ENCODE measurements at places on chromosomes 7 and 10. TPM values are rescaled to one million over a fixed set of nuclear protein-coding genes. Genes with fewer than 3 reads are reported as not detected.

DNA sequence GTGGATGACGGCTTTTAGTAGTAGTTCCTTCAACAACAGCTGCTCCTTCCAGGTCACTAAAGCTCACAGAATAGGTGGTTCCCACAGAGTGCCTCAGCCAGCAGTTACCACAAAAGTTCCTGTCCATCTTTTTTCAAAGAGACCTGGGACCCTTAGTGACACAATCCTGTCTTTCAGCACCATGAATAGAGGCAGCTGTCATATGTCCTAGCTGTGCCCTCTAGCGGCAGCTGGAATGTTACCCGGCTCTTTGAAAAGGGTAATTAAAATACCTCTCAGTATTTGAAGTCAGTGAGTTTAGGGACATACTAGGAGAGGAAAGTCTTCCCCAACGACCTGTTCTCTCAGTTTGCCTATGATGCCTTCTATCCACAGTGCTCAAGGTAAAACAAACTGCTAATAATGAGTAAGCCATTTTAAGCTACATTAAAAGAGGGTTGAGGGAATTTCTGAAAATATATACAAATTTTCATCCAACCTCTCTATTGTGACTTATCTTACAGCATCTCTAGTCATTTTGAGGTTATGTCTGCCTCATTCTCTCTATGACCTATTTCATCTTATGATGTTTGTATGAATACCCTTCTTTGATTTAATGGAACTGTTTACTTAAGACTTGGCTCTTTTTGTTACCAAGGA is 290.8 kb downstream of the NXPH1 start:
- H3K27ac ChIP-seq: no peak overlapping the region
- no peaks in the 10 kb centered on the region for H3K36me3 ChIP-seq
- no peaks in the 10 kb centered on the region for H3K4me1 ChIP-seq
- H3K27me3 ChIP-seq: no peaks in the 10 kb centered on the region
- no peak for DNase-seq
- no peak overlapping the region for H3K4me3 ChIP-seq

- no peak for DNase-seq
- H3K27ac ChIP-seq: no peak overlapping the region
- peaks cover 10% of the 10 kb centered on the region for H3K36me3 ChIP-seq
- H3K4me1 ChIP-seq: no peaks in the 10 kb centered on the region
- no peaks in the 10 kb centered on the region for H3K27me3 ChIP-seq
These were observed 28.4 kb downstream of the HERC4 start for GRCh38 chr10:68046642-68047041.

- H3K27me3 ChIP-seq: no peaks in the 10 kb centered on the region
- no peaks in the 10 kb centered on the region for H3K36me3 ChIP-seq
- H3K4me3 ChIP-seq: no peak overlapping the region
- no peaks in the 10 kb centered on the region for H3K4me1 ChIP-seq
These were observed 438.0 kb downstream of the ETV1 start for GRCh38 chr7:13551503-13551902.

- no peak overlapping the region for H3K27ac ChIP-seq
- DNase-seq: no peak
These were observed 81.4 kb downstream of the ORC5 start for GRCh38 chr7:104126411-104126841.

GRCh38 chr10:113444766-113445365 is 108.0 kb upstream of the HABP2 start:
- no peak overlapping the region for H3K4me3 ChIP-seq
- H3K36me3 ChIP-seq: no peaks in the 10 kb centered on the region
- no peaks in the 10 kb centered on the region for H3K4me1 ChIP-seq

DNA sequence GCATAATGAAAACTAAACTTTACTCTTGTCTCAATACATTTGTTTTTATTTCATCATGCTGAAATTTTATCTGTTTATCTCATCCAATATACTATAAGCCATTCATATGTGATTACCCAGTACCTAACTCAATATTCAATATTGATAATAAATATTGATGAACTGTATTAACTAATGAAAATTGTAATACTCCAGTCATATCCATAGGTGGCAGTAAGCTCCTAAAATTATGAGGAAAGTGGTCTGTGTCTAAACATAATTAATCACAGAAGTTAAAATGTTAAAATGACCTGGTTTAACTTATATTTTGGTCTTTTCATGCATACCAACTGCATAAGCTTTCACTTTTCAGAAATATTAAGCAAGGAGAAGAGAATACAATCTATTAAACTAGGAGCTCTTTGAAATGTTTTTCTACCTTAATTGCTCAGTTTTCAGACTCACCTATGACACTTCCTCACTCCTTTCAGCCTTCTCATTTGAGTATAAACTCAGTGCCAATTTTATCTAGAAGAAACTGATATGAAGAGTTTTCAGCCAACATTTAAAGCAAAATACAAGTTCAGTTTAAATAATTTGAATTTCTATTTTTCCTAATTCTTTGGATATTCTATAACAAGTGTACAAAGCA is 30.5 kb upstream of the VWDE start:
- no peaks in the 10 kb centered on the region for H3K36me3 ChIP-seq
- H3K27ac ChIP-seq: no peak overlapping the region
- H3K4me1 ChIP-seq: no peaks in the 10 kb centered on the region
- no peaks in the 10 kb centered on the region for H3K27me3 ChIP-seq

DNA sequence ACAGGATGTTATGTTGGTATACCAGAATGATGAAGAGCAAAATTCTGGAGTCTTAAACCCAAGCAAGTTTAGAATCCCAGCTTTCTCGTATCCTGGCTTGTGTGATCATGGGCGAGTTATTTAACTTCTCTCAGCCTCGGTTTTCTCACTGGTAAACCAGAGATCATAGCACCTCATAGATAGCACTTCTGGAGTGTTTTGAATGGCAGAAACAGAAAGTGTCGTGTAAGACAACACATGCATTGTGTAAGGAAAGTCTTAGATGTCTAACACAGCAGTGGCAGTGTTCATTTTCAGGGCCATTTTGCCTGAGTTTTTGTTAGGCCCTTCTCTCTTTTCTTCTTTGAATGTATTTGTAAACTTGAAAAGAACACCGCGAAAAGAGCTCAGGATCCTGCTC is 465.1 kb downstream of the AUTS2 start:
- H3K4me1 ChIP-seq: no peaks in the 10 kb centered on the region
- no peak overlapping the region for H3K4me3 ChIP-seq
- DNase-seq: no peak
- no peaks in the 10 kb centered on the region for H3K27me3 ChIP-seq
- H3K27ac ChIP-seq: no peak overlapping the region

DNA sequence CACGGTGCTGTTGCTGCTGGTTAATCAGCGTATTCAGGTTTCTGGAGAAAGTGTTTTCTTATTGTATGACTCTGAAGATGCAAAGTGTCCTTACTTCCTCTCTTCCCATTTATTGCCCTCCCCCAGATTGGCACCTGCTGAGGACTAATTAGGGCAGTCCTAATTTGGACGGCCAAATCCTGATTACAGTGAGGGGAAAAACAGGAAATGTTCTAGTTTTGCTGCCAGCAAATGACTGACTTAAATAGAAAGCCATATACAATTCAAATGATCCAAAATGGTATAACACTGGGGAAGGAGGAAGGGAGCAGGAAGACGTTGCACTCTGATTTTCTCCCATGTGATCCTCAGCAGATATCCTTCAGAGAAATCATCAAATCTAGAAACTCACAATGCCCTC is 222.4 kb upstream of the LRGUK start:
- H3K27me3 ChIP-seq: no peaks in the 10 kb centered on the region
- H3K36me3 ChIP-seq: no peaks in the 10 kb centered on the region
- H3K4me3 ChIP-seq: no peak overlapping the region
- H3K27ac ChIP-seq: no peak overlapping the region
- no peak for DNase-seq

DNA sequence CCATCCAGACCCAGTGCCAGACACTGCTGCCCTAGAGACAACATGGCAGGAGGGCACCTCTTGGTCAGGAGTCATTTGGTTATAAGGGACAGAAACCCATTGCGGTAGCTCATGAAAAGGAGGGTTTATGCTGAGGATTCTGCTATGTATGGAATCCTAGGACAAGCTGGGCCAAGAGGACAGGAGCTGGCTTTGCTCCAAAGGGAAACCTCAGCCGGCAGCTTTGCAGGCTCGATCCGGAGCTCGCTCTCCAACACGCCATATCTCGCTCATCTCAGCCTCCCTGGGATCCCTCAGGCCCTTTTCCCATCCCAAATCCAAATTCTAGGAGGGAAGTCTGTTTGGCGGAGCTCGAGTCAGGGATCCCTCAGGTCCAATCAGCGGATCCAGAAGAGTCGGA is 345.7 kb downstream of the GLRX3 start:
- H3K36me3 ChIP-seq: no peaks in the 10 kb centered on the region
- H3K27ac ChIP-seq: no peak overlapping the region
- DNase-seq: no peak
- H3K4me1 ChIP-seq: no peaks in the 10 kb centered on the region
- peaks cover 16% of the 10 kb centered on the region for H3K27me3 ChIP-seq
- no peak overlapping the region for H3K4me3 ChIP-seq

DNA sequence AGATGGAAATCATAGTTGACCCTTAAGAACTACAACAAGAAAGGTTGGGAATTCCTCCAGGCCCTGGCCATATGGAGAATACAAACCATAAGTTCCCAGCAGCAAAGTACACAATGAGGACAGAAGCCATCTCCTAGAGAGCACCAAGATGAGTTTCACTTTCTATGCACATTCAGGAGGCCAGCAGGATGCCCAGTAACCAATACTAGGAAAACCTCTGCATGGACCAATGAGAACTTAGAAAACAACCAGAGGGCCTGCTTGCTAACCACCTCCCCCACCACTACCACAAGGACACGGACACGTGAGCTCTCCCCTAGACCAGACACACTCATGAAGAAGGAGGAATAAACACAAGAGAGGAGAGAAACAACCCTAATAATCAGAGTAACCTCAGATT is 56.3 kb downstream of the IFIT5 start:
- no peak overlapping the region for H3K4me3 ChIP-seq
- no peak overlapping the region for H3K27ac ChIP-seq
- no peaks in the 10 kb centered on the region for H3K27me3 ChIP-seq
- H3K4me1 ChIP-seq: peaks cover 13% of the 10 kb centered on the region
- no peak for DNase-seq

- no peaks in the 10 kb centered on the region for H3K36me3 ChIP-seq
- H3K4me3 ChIP-seq: no peak overlapping the region
- no peaks in the 10 kb centered on the region for H3K27me3 ChIP-seq
- H3K27ac ChIP-seq: no peak overlapping the region
- no peaks in the 10 kb centered on the region for H3K4me1 ChIP-seq
These were observed 76.2 kb downstream of the INPP5A start for GRCh38 chr10:132613566-132614348.

GRCh38 chr7:128404143-128404681 is 5.6 kb downstream of the IMPDH1 start:
- H3K27ac ChIP-seq: no peak overlapping the region
- peak overlapping the region; percentile 87 for H3K4me3 ChIP-seq
- H3K36me3 ChIP-seq: peaks cover 27% of the 10 kb centered on the region
- no peak for DNase-seq
- no peaks in the 10 kb centered on the region for H3K27me3 ChIP-seq

GRCh38 chr10:107103174-107104025 is 61.1 kb downstream of the SORCS1 start:
- no peaks in the 10 kb centered on the region for H3K27me3 ChIP-seq
- no peak for DNase-seq
- H3K4me1 ChIP-seq: no peaks in the 10 kb centered on the region
- H3K4me3 ChIP-seq: no peak overlapping the region

GRCh38 chr7:137862358-137862757 is 15.6 kb upstream of the DGKI start:
- H3K4me1 ChIP-seq: no peaks in the 10 kb centered on the region
- no peak overlapping the region for H3K4me3 ChIP-seq
- no peak overlapping the region for H3K27ac ChIP-seq
- no peak for DNase-seq
- H3K27me3 ChIP-seq: no peaks in the 10 kb centered on the region
- H3K36me3 ChIP-seq: peaks cover 12% of the 10 kb centered on the region

GRCh38 chr10:11186374-11186773 is 168.7 kb downstream of the CELF2 start:
- H3K36me3 ChIP-seq: peaks cover 7% of the 10 kb centered on the region
- no peaks in the 10 kb centered on the region for H3K27me3 ChIP-seq
- DNase-seq: no peak
- H3K27ac ChIP-seq: no peak overlapping the region
- peaks cover 20% of the 10 kb centered on the region for H3K4me1 ChIP-seq
- H3K4me3 ChIP-seq: no peak overlapping the region

DNA sequence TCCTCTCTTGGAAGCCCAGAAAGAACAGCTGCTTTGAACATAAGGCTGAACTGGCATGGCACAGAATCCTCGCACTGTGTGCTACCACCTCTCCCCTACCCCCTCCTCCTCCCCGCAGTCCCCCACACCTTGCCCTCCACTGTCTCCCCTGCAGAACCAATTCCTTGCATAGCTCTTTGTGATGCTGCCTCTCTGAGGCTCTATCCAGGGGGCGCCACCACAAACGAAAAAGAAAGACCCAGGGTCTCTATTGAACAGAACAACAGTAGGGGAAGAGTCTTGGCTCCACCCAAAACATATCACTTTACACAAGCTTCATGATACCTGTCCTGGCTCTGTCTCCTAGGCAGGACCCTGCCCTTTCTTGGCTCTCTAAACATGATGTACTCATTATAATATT is 26.2 kb upstream of the EBLN1 start:
- DNase-seq: no peak
- peaks cover 6% of the 10 kb centered on the region for H3K27me3 ChIP-seq
- no peak overlapping the region for H3K4me3 ChIP-seq
- H3K27ac ChIP-seq: no peak overlapping the region
- H3K4me1 ChIP-seq: no peaks in the 10 kb centered on the region
- no peaks in the 10 kb centered on the region for H3K36me3 ChIP-seq

DNA sequence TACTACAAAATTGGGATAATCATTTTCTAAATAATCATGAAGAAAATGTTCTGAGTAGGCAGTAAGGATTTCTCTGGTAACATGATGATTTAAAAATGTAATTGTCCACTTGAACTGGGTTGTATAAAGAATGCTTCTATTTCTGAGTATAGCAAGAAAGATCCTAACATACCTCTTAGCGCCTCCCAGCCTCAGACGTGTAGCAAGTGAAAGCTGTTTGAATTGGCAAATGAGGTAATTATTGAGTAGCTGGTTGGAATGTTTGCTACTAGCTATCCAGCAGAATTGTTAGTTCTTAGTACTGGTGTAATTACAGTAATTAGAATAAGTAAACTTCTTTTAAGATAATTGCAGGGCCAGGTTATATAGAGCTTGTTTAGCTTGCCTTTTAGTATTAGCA is 47.9 kb downstream of the SEPTIN7 start:
- H3K4me3 ChIP-seq: no peak overlapping the region
- no peaks in the 10 kb centered on the region for H3K27me3 ChIP-seq
- DNase-seq: no peak
- no peak overlapping the region for H3K27ac ChIP-seq

- no peak overlapping the region for H3K27ac ChIP-seq
- peaks cover 39% of the 10 kb centered on the region for H3K4me1 ChIP-seq
- no peak overlapping the region for H3K4me3 ChIP-seq
- H3K27me3 ChIP-seq: no peaks in the 10 kb centered on the region
- no peak for DNase-seq
These were observed 214.4 kb downstream of the FAM107B start for GRCh38 chr10:14560274-14560673.

The FFAR4 gene
- 0.89 TPM for total RNA-seq

The ORAI2 gene
- 4.3 TPM for total RNA-seq

The PRF1 gene
- not detected for total RNA-seq

The DNAJB12 gene
- 44.0 TPM for total RNA-seq

The OR2A5 gene
- not detected for total RNA-seq
